ENCODE measurements at places on chromosomes 6 and 20.

DNA sequence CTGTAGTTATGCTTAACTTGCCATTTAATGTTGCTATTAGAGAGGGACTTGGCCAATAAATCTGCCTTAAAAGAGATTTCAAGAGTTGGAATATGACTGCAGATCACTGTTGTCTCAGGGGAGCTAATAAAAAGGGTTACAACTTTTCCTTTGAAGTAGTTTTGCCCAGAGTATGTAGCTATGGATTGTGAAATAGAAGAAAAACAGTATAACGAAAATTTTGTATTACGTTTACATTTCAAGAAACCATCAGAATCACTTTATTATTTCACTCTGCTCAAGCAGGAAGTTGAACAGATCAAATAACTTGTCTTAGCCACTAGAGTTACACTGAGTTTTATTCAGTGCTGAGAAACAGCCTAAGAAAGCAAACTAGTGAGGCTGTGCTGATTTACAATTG, 3.0 kb upstream of the ZSCAN26 start:
- DNase-seq = no peak

DNA sequence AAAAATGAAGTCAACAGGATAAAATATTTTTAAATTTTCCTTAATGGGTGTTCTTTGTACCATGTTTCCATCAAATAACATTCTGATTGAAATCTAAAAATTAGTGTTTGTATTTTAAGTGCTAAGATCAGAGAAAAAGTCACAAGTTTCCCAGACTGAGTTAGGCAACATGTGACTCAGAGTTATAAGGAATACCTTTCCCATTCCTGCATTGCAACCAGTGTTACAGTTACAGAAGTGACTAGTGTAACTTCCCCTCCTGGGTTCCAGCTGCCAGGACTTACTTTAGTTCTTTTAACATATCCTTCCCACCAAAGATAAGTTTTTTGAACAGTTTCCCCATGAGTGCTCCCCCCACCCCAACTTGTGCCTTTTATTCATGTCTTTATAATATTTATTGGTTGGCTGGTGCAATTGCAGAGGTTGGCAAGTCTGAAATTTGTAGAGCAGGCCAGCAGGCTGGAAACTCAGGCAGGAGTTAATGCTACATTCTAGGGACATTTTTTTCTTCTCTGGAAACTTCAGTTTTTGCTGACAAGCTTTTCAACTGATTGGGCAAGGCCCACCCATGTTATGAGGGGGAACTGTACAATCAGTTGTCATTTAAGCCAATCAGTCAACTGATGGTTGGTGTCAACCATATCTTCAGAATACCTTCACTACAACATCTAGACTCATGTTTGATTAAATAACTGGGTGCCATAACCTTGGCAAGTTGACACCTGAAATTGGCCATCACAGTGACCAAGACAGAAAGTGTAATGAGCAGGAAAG, 22.9 kb upstream of the ESR1 start:
- DNase-seq = no peak

DNA sequence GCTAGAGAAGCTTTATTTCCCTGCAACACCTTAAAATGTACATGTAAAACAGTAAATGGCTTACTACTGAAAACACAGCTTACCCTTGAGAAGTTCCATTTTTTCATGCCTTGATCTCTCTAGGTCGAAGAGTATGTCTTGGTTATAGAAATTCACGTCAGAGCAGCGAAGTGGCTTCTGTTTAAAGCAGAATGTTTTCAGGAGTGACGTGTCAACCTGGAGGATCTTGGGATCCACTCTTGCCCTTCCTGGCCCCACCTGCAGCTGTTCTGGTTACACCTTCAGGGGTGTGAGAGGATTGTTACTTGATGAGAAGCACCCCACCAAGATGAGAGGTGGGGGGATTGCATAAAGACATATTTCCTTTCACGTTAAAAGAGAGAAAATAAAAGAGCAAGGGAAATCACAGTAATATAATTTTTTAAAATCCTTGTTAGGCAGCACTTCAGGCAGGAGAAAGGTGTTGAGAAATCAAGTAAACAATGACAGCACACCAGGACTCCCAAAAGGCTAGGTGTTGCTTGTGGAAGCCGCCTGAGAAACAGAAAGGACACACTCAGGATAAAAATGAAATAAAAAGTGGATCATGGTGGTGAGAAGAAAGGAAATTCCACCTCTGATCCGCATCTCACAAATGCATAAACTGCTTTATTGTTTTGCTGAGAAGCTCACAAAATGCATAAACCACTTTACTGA, 149.7 kb downstream of the UNC5CL start:
- DNase-seq = no peak

- no peak for DNase-seq
Measured at GRCh38 chr20:4797275-4797674, 75.6 kb downstream of the PRND start.

- peak; percentile 73 for DNase-seq
Measured at GRCh38 chr6:18978337-18979128, 591.4 kb downstream of the RNF144B start.

GRCh38 chr6:45487645-45488044, 109.9 kb upstream of the SUPT3H start:
- no peak for DNase-seq

DNA sequence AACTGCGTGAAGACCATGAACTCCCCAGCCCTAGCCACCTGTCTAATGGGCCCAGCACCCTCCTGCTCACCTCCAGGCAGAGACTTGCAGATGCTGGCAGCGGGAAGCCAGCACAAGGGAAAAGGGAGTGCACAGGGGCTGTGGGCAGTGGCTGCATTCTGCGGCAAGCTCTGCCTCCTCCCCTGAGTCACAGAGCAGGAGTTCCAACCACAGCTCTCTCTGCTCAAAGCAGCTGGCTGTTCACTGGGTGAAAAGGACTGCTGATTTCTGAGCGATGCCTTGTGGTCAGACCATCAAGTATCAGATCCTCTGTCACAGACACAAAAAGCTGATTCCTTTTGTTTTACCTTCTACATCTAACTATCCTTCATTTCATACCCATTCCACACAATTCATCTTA, 10.5 kb downstream of the NKX2-2 start:
- no peak for DNase-seq

DNA sequence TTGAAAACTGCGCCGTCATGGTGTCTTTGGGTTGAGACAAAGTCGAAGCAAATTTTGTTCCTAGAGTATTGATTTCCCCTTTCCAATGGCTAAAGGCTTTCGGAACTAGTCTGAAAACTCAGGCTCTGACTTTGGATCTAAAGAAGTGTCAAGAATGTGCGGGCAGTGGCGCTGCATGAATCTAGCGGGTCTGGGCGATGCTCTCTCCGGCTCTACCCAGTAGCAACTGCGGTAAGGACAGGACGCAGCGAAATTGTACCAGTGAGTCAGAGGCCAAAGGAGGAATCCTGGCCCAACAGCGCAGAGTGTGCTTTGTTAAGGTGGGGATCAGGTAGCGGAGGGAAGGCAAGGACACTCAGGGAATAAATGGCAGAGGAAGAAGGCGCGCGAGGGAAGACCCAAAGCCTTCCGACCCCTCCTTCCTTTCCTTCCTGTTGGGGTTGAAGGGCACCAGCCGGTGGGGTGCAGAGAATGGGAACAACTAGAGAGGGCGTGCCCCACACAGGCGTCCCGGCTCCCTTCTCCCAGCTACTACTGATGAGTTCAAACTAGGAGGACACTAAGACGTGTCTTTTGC, 32.1 kb downstream of the HLA-F start:
- no peak for DNase-seq

DNA sequence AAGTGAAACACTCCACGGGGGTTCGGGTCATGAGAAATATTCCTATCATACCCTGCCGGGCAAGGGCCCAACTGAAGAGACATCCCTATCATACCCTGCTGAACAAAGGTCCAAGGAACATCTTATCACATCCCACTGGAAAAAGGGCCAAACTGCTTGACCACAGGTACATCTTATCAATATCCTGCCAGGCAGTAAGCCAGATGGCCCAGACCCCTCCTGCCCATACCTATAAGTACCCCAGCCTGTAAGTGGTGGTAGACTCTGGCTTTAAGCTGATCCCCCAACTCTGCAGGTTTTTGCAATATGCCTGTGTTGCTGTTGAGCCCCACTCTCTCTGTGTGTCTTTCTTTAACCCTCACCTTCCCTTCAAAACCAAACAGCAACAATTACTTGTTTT, 51.6 kb downstream of the ZNF334 start:
- no peak for DNase-seq

GRCh38 chr6:37182736-37183590, 13.0 kb downstream of the PIM1 start:
- no peak for DNase-seq

DNA sequence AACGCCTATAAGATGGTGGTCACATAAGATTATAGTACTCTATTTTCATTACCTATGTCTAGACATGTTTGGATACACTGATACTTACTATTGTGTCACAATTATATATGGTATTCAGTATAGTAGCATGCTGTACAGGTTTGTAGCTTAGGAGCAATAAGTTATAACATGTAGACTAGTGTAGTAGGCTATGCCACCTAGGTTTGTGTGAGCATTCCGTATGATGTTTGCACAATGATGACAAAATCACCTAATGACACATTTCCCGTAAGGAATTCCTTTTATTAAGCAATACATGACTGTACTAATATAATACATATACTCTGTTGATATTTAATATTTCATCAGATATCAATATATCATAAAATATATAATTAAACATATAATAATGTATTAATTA, 540.7 kb downstream of the BMP2 start:
- DNase-seq = no peak

DNA sequence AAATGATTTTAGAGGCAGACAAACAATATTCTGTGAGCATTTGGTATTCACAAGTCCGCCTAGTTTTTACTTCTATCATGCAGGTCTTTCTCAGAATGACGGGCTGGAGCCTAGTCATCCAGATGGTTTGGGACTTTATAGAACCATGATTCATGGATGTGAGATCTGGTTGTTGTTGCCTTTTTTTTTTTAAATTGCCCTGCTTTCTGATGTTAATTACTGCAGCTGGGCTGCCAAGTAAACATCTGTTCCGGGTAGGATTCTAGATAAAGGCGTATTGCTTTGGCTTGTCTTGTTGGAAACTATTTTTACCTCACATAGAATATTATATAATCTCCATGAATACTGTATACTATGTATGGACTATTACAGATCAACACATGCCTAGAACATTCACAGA, 58.1 kb downstream of the RNF217 start:
- DNase-seq = no peak

DNA sequence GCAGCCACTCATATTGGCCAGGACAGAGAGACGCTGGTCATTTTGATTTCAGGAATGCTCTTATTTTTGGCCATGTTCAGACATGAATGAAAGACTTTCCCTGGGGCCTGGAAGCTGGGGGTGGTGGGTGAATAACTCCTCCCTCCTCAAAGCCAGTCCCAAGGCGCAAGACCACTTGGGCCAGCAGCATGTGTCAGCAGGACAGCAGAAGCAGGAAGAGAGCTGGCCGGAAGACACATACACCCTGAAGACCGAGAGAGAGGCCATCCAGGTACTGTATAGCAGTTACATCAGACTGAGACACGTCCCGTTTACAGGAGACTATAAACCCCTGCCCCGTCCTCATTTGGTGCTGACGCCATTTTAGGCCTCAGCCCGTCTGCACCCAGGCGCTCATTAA, 29.2 kb upstream of the ULBP3 start:
- DNase-seq = no peak

- no peak for DNase-seq
Measured at GRCh38 chr20:61800359-61801064, 265.2 kb downstream of the TAF4 start.

DNA sequence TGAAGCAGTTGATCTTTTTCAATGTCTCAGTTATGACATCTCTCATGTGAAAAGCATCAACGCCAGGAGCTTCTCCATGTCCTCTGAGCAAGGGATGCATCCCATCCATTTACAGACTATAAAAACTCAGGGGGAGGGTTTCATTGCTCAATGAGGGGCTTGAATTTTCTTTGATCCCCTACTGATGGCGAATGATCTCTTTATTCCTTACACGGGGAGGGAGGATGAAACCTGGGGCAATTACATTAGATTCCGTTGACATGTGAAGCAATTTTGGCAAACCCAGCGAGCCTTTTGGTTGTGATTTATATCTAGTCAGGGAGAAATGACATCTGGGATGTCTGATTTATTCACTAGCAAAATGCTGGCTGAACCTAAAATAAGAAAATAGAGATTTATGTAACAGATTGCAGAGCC, 268.9 kb downstream of the HIVEP2 start:
- no peak for DNase-seq

- DNase-seq = no peak
Measured at GRCh38 chr6:38982470-38982869, 66.1 kb upstream of the GLP1R start.

- DNase-seq = no peak
Measured at GRCh38 chr6:128870746-128871145, 12.2 kb upstream of the LAMA2 start.

- no peak for DNase-seq
Measured at GRCh38 chr6:147793871-147794643, 285.6 kb downstream of the SAMD5 start.

GRCh38 chr20:4781211-4781610, 59.5 kb downstream of the PRND start:
- no peak for DNase-seq

DNA sequence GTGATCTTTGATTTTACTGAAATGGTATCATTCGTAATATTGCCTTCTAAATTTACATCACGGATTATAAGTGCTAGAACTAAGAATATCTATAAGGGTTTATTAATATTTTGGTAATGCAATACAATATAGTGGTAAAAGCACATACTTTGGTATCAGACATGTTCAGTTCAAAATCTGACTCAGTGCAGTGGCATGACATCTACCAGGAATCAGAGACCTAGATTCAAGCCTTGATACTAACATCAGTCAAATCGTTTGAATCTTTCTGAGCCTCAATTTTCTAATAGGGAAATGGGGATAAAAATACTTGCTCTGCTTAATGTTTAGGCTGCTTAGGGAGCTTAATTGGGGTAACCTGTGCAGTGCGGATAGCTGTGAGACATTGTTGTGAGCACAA, 488.0 kb downstream of the BCKDHB start:
- no peak for DNase-seq

DNA sequence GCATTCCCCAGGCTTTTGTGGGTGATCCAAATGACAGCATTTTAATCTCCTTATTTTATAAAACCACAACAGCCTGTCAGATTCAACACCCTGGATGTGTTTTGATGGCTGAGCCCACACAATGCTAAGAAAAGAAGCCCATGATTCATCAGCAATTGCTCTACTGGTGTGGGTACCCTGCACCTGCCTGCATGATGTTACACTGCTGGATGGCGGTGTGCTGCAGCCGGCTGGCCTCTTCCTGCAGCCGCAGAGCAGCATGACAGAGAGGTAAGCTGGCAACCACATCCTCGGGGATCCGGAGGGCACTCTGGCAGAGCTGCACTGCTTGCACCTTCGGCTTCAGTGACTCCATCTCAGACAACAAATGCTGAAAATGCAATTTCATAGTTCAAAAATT, 327.5 kb downstream of the SYNE1 start:
- no peak for DNase-seq

DNA sequence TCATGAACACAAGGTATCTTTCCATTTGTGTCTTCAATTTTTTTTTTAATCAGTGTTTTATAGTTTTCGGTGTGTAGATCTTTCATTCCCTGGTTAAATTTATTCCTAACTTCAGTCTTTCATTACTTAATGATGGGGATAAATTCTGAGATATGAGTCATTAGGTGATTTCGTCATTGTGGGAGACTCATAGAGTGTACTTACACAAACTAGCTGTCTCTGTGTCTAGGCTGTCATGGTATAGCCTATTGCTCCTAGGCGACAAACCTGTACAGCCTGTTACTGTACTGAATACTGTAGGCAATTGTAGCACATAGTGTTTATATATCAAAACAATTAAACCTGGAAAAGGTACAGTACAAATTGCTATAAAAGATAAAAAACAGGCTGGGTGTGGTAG, 42.1 kb downstream of the SMAP1 start:
- DNase-seq = no peak

Measured in DMS153 (cell line).